ENCODE measurements at places on chromosomes 13 and 19.

DNA sequence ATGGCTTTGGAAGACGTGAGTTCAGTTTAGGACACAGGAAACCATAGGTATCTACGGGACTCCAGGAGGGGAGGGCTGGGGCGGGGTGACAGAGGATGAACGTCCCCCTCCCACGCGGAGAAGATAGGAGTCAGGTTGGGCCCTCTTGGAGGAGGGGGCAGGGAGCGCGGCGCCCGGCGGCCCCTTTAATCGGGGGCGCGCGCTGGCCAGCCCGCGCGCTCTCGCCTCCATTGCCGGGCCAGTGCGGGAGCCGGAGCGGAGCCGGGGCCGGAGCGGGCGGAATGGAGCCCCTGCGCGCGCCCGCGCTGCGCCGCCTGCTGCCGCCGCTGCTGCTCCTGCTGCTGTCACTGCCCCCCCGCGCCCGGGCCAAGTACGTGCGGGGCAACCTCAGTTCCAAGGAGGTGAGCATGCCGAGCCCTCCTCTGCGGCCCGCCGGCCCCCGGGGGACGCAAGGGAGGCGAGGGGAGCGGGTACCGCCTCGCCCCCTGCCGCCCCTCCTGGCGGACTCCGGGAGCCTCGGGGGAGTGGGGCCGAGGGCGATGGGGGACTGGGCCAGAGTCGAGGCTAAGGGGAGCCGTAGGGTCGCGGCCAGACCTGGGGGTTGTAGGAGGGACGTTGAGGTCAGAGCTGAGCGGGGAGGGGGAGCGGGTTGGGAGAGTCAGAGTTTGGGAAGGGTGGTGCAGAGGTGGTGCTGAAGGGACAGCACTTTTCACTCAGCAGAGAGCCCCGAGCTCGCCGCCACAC lies at the start of gene TMEM145:
Gene TMEM145, plus strand, starts transcription at position 214 of the 744 bp plus-strand sequence. Its CDS starts 68 bp downstream, at position 282.
- peak; percentile 65 for DNase-seq

DNA sequence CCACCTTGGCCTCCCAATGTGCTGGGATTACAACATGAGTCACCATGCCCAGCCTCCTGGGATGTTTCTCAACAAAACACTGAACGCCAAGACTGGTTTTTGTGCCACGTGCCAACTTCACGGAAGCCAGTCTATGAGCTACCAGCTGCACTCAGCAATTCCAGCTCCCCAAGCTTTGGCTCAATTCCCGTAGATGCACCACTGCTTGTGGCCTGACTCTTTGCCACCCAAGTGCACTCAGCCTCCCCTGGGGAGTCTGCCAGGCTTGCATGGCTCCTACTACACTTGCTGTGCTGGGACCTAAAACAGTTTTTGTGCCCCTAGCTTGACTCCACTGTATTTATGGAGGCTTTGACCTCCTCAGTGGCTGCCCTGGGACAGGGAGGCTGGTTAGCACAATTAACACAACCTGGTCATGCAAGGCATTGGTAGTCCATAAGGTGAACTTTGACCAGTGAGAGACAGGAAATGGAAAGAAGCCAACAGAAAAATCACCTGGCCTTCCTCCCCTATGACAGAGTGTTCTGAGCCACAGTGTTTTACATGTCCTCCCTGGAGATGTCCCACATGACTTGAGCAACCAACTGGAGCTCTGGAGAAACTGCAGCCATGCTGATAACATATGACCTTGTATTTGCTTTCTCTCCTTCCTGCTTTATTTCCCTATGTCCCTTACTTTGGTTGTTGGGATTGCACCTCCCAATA lies 1173.1 kb downstream of the UQCRFS1 start:
- no peak for DNase-seq

DNA sequence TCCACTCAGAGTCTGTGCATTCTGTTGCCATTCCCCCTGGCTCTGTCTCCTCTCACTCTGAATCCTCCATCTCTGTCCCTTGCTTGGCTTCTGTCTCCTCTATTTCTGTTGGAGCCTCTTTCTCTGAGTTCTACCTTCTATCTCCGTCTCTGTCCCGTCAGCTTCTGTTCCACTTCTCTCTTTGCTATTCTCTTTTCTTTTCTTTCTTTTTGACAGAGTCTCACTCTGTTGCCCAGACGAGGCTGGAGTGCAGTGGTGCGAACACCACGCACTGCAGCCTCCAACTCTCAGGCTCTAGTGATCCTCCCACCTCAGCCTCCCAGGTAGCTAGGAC lies 33.8 kb upstream of the LRRC4B start:
- DNase-seq = no peak

- DNase-seq = no peak
These were observed 302.8 kb downstream of the EFNB2 start for GRCh38 chr13:106232681-106233080.

DNA sequence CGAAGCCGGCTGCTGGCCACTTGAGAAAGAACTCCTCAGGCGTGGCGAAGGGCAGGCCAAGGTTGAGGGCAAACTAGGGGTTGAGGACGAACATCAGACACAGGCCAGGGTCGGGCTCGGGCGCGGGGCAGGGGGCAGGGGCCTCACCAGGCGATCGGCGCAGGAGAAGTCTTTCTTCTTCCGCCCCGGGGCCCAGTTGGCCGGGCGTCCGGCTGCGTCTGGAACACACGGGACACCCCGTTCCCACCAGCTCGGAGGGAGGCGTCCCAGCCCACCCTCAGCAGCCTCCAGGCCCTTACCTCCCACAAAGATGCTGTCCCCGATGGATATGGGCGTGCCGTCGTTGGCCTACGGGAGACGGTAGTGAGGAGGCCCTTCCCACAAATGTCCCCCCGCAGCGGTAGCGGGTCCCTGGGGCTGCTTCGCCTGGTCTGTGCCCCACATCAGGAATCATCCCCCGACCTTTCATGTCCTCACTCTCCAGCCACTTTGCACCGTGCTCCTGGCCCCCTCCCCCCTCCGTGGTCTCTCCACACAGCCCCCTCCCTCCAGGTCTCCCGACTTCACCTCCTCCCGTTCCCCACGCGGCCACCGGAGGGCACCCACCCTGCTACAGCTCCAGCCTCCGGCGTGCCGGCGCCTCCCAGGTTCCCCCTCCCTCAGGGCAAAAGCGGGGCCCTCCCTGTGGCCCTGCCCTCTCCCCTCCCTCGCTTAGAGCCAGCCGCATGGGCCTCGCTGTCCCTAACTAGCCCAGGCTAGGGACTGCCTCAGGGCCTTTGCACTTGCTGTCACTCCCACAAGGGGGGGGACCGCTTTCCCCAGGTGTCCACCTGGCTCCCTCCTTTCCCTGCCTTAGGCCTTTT lies 4.8 kb downstream of the PNKP start:
- DNase-seq = peak; percentile 56

All from stimulated activated CD8-positive, alpha-beta memory T cell treated with anti-CD3 and anti-CD28 coated beads, Interleukin-4, amount 100 ng/mL, for 48 hours (primary cell).